AG04449 (cell line): ENCODE measurements at places on chromosomes 1 and 21.

DNA sequence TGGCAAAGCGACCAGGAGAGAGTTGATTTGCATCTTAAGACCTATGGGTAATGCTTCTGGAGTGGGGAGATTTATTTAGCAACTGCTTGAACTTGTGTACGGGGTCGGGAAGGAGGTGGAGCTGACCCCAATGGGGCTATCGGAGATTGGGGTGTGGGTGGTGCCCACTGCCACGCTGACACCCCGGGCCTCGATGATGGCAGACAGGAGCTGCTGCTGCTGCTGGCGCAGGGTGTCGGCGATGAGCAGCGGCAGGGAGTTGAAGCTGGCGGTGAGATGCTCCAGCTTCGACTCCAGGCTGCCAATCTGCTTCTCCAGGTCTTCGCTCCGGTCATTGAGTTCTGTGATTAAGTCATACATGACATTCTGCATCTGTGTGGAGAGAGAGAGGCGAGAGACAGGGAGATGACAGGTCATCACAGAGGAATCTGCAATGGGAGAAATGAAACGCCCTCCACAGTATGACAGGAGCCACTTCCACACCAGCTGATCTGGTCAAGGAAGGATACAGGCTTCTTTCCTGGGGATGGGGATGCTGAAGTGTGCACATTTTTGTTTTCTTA lies 100.0 kb upstream of the ADAR start:
- DNase-seq, result no peak

GRCh38 chr1:41735631-41736260 lies 183.0 kb downstream of the HIVEP3 start:
- no peak for DNase-seq

DNA sequence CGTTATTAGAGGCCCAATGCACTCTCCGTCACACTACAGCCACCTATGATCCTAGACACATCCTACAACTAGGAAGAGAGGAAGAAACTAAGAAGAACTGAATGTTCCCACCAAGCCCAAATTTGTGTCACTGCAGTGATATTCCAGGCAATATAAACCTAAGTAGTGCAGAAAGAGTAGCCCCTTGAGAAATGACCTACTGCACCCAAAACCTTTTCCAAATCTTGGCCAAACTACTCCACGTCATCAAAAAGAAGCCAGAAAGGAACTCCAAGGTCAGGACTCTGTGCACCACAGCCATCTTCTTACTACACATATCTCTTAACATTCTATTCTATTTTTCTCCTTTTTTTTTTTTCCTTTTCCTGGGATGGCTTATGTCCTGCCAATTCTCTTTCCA lies 60.2 kb downstream of the ADAMTS1 start:
- no peak for DNase-seq

- DNase-seq, result no peak
Observed at GRCh38 chr1:35278886-35279554, 10.5 kb downstream of the ZMYM4 start.

GRCh38 chr1:208171616-208172422 lies 72.4 kb downstream of the PLXNA2 start:
- DNase-seq, result no peak

DNA sequence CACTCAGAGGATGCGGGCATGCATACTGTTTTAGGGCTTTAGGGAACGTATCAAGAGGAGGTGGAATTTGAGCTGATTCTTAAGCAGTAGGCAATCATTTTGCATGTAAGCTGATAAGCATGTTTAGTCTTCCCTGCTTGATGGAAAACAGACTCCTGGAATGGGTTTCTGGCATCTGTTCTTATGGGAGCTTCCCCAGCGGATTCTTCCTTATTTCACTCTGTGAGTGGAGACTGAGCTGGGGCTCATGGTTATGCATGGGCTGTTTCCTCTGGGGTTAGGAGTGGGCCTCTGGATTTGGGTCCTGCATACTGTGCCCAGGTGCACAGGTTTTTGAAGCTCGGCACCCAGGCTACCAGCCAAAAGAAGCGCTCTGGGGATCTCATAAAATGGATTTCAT lies 93.4 kb downstream of the DIRAS3 start:
- DNase-seq, result no peak

GRCh38 chr1:188877668-188878067 lies 1600.0 kb downstream of the BRINP3 start:
- DNase-seq, result no peak

GRCh38 chr1:24003331-24003972 lies 23.3 kb upstream of the SRSF10 start:
- no peak for DNase-seq

- DNase-seq, result peak; percentile 5
Observed at GRCh38 chr1:50929376-50929958, 30.6 kb downstream of the FAF1 start.

DNA sequence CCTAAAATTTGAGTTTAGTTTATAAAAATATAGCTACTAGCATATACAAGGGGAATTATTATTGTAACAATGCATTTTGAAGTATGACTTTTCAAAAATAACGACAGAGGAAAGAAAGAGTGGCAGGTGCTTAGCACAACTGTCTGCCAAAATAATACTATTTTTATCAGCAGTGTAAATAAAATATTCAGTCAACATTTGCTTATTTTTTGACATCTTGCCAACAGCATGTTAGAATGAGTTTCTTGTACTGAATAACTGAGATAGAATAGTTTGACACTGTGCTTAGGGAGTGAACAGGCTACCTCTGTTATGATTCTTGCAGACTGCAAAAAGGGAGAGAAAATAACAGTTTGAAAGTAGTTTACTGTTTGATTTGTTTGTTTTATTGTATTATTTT lies 909.8 kb downstream of the BRINP3 start:
- no peak for DNase-seq

- DNase-seq, result no peak
Observed at GRCh38 chr21:35645991-35646390, 414.3 kb downstream of the SETD4 start.

DNA sequence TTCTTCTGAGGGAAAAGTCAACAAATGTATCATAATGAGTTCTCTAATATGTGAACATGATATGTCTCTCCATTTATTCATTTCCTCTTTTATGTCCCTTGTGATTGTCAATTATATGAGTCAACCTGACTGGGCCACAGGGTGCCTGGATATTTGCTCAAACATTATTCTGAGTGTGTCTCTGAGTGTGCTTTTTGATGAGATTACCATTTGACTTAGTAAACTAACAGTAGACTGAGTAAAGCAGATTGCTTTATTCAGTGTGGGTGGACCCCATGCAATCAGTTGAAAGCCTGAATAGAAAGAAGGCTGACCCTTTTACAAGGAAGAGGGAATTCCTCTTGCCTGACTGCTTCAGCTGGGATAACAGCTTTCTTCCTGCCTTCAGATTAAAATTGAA lies 142.6 kb downstream of the SLC35F3 start:
- DNase-seq, result no peak

DNA sequence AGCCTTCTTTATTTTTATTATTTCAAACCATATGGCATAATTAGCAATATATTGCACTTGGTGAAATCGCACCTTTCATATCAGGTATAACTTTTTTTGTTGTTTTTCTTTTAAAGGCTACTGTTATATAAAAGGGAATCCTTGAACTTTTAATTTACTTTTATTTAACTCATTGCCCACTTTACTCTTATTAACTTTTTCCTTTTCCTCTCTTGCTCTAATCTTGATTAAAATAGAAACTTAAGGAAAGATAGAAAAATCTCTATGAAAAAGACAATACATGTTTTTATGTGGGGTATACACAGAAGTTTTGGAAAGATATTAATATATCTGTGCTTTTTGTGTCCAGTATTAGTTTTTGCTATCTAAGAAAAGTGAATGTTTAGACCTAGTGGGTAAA lies 805.8 kb downstream of the USP25 start:
- no peak for DNase-seq

DNA sequence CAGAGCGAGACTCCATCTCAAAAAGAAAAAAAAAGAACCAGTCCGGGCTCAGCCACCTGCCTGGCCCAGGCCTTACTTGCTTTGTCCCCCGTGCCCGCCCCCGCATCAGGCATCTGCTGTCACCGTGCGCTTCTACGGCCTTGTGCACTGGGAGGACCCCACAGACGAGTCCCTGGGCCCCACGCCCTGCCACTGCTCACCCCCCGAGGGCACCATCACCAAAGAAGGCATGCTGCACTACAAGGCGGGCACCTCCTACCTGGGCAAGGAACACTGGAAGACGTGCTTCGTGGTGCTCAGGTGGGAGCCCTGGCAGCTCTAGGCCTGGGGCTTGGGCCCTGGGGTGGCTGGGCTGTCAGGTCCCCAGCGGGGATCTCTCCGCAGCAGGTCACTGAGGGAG lies 5.6 kb upstream of the SLC25A34 start:
- DNase-seq, result no peak

DNA sequence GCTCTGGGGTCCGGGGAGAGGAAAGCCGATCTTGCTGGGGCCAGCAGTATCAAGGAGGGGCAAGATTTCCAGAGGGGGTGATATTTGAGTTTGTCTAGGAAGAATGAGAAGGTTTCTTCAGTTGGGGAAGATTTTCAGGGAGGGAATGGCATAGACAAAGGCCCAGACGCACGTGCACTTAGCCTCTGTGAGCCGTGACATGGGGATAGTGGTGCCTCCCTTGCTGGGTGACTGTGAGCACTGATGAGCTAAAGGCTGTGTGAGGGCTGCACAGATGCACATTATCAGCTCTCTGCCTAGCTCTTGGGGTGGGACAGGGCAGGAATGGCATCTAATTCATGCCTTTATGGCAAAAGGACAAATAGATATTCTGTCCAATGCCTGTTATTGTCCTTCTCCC lies 1.8 kb downstream of the CDCP2 start:
- DNase-seq, result no peak

- no peak for DNase-seq
Observed at GRCh38 chr1:66767626-66768025, 15.4 kb downstream of the DYNLT5 start.

- no peak for DNase-seq
Observed at GRCh38 chr1:171172471-171172870, 12.6 kb upstream of the FMO2 start.

DNA sequence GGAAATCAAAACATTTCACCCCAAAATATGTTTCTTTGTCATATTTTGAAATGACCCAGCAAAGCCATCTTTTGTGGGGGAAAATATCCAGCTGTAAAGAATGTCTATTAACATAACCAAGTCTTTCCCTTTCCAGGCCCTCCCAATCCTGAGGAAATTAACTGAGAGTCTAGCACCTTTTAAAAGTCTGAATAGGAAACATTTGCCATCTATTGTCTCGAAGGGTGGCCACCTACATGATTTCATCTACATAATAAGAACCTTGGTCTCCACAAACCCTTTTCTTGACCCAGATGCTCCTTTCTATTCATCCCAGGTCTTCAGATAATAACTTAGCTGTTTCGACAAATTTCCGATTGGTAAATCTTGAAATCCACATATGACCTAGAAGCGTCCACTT lies 5.4 kb upstream of the MT1HL1 start:
- DNase-seq, result no peak

- no peak for DNase-seq
Observed at GRCh38 chr1:226946285-226946684, 6.2 kb downstream of the COQ8A start.

DNA sequence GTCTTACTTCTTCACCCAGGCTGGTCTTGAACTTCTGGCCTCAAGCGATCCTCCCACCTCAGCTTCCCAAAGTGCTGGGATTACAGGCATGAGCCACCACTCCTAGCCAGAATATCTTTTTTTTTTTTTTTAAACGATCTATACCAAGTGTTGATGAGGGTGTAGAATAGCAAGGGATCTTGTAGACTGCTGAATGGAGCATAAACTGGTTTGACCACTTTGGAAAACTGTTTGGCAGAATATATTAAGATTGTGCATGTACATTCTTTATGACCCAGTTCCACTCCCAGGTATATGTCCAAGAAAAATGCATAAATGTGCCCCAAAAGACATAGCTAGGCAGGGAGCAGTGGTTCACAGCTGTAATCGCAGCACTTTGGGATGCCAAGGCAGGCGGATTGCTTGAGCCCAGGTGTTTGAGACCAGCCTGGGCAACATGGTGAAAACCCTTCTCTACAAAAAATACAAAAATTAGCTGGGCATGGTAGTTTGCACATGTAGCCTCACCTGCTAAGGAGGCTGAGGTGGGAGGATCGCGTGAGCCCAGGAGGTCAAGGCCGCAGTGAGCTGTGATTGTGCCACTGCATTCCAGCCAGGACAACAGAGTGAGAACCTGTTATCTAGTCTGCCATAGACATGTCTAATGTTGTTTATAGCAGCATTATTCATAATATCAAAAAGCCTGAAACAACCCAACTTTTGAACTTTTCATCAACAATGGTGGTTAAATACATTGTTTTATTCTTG lies 184.0 kb downstream of the VPS13D start:
- no peak for DNase-seq

- no peak for DNase-seq
Observed at GRCh38 chr1:175448467-175448866, 255.9 kb upstream of the KIAA0040 start.

GRCh38 chr1:20057886-20058420 lies 12.0 kb upstream of the PLA2G5 start:
- DNase-seq, result no peak

- DNase-seq, result no peak
Observed at GRCh38 chr1:10795276-10796021, 997 bp downstream of the CASZ1 start.

GRCh38 chr1:56578963-56579875 lies at the start of gene PLPP3:
PLPP3 (minus strand) TSS chr1:56579563; CDS start chr1:56579016, 547 bp downstream.
- DNase-seq, result peak; percentile 71

GRCh38 chr21:44301141-44301540 lies 1.3 kb downstream of the PFKL start:
- DNase-seq, result no peak

- DNase-seq, result no peak
Observed at GRCh38 chr1:242017580-242018233, 18.8 kb upstream of the MAP1LC3C start.

DNA sequence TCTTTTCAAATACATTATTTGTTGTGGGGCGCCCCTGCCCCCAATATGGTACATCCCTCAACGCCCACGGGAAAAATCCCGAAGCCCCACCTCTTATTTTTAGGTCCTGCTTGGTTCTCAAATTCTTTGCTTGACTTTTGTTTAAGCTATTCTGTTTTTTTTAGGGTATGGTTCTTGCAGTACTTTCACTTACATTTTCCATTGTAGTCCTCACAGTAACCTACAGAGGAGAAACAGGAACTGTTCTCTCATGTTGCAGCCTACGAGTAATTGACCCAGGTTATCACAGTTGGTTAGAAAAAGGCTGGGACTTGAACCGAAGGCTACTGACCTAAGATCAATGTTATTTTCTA lies 697 bp upstream of the C21orf91 start:
- DNase-seq, result no peak

DNA sequence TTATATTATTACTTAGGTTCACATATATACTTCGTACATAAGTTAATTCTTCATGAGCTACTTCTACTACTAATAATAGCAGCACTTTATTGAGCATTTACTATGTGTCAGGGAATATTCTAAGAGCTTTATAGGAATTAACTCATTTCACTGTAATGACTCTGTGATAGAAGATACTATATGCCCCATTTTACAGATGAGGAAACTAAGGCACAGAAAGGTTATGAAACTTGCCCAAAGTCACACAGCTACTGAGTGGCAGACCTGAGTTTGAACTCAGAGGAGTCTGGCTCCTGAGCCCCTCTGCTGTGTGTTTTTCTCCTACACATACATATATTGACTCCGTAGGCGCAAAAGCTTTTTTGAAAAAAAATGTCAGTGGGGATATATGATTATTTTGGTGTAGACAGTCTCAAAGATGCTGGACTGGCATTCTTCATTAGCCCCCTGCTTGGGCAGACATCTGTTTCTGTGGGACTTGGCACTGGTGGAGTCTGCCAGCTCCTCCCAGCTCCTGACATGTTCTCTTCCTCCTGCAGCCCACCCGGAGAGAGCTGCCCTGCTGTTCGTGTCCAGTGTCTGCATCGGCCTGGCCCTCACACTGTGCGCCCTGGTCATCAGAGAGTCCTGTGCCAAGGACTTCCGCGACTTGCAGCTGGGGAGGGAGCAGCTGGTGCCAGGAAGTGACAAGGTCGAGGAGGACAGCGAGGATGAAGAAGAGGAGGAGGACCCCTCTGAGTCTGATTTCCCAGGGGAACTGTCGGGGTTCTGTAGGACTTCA lies 70.9 kb downstream of the TCP10L start:
- no peak for DNase-seq
